ENCODE measurements at places on chromosomes 2 and 18.

- DNase-seq, result no peak
Observed at GRCh38 chr2:114684403-114684802, 242.0 kb downstream of the DPP10 start.

GRCh38 chr2:101596333-101596732, 101.2 kb upstream of the MAP4K4 start:
- no peak for DNase-seq

GRCh38 chr2:127439343-127439742, 21.1 kb downstream of the PROC start:
- DNase-seq, result no peak

- DNase-seq, result no peak
Observed at GRCh38 chr2:239594019-239594771, 193.4 kb upstream of the HDAC4 start.

DNA sequence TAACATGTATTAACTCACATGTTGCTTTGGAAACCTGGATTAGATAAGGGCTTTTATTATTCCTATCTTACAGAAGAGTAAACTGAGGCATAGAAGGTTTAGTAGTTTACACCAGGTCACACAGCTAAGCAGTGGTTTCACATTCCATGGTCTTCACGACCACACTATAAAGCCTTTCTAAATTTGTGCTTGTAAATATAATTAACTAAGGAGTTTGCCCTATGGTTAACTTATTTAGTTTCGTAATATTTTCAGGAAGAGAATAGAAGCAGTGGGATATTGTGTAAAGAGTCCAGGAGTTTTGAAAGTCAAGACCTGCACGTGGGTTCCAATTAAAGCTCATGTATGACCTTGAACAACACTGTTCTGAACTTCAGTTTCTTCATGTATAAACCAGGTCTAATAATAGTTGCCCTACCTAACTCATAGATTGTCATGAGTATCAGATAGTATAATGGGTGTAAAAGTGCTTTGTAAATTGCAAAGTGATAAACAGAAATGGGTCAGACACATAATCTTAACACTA, 19.5 kb upstream of the SOS1 start:
- DNase-seq, result no peak

DNA sequence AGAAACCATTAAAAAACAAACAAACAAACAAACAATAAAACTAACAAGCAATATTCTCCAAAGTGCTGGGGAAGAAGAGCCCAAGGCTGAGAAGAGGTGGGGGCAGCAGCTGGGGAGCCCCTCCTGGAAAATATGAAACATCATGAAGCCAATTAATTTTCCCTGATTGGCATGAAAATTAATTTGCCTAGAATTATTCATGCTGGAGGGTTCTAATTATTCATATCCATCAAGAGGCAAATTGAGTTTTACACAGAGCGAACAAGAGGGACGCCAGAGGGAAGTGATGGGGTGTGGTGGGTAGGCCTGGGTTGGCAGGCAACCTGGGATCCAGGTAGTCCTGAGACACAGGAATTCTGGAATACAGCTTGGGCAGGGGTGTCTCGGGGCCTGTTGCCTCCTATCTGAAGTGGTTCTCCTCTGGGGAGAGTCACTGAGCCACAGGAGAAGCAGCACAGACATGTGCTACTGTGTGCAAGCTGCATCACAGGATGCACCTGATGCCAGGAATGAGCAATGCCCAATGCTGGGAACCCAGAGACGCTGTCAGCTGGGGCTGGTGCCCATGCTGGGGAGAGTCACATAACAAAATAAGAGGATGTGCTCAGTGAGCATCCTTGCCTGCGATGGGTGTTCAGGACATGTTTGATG, 100.5 kb downstream of the TEX51 start:
- no peak for DNase-seq

DNA sequence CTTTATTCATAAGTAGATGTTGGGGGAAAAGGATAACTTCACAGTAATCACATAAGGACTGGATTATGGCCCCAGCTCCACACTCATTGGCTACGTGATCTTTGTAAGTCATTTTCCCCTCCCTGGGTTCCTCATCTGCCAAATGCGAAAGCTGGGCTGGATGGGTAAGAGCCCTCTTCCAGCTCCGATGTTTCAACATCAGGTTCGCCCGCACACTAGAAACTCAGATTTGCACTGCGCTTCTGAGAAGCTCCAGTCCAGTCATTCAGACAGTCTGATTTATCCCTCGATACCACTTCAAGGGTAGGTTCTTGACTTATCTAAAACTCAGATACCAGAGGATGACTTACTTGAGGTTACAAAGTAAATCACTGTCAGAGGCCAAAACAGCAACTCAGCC, 31.0 kb upstream of the RMDN2 start:
- no peak for DNase-seq

DNA sequence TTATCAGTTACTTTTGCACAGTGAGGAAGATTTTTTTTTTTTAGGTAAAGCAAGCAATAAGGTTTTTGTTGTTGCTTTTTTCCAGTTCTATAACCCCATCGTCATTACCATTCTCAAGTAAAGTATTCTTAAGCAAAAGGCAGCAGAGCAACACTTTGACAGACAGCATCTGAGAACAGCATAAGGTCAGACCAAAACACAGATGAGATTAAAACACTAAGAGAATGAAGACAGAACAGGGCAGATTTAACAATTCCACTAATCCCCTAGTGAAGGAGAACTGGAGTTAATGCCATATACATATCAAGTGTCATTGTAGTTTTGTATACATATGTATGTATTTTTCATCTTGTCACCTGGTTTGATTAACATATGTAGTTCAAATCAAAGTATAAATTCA, 290.2 kb downstream of the METTL4 start:
- DNase-seq, result no peak

DNA sequence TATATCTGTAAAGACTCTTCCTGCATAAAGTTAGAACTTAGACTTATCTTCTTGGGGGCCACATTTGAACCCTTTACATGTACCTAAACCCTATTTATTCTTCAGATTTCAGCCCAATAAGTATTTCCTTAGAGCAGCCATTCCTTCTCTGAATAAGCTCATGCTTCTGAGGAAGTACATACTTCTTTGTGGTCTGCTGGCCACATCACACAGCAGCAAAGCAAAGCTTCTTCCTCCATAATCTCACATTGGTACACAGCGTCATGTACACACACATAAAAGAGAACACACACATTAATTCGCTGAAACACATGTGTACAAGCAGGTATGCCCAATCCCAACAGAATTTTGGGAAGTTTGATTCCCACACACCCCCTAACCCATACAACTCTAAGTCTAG, 331.0 kb downstream of the CDH2 start:
- DNase-seq, result no peak

DNA sequence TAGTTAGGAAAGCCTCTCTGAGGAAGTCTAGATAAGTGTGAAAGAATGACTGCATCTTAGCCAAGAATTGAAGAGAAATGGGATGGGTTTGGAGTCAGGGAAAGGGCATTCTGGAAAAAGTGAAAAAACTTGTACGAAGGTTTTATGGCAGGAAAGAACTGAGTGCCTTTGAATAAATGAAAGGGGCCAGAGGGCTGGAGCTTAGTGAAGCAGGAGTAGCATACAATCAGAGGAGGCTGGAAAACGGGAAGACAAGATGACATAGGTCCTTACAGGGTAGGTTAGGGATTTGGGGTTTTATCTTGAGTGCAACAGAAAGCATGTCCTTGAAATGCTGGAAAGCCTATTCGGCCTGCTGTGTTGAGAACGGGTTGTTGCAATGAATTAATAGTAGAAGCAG, 152.6 kb upstream of the RND3 start:
- no peak for DNase-seq

DNA sequence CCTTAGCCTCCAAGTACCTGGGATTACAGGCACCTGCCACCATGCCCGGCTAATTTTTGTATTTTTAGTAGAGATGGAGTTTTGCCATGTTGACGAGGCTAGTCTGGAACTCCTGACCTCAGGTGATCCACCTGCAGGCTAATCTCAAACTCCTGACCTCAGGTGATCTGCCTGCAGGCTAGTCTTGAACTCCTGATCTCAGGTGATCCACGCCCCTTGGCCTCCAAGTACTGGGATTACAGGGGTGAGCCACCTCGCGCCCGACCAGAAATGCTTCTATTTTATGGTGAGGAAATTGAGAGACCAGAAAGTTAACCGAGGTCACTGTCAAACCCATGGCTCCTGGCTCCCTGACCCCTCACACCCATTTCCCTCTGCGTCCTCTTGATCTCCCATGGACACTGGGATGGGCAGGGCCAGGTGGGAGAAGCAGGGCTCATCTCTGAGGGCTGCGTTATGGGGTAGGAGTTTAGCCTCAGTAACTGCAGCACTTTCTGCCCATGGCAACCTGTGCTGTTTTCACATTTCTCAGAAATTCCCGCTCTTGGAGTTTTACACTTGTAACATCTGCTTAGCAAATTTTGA, 210.0 kb downstream of the AGAP1 start:
- DNase-seq, result no peak

DNA sequence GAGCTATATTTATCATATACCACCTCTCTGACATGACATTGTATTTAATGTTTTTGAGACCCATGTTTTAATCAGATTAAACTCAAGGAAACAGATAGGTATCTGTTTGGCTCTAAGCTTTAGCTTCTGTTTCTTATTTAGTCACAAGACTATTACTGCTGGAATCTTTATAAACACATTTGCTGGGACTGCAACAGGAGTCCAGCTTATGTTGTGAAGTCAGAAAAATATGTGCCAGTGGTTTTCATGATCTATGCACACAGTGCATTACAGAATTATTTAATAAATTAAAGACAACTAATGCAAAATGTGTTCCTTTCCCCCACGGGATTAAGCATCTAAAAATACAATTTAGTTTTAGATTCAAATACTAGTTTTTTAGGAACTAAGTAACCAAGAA, 338.9 kb downstream of the ZEB2 start:
- DNase-seq, result no peak

- DNase-seq, result no peak
Observed at GRCh38 chr2:180872255-180872654, 108.2 kb upstream of the UBE2E3 start.

GRCh38 chr18:468955-469790, 31.3 kb downstream of the COLEC12 start:
- no peak for DNase-seq

- no peak for DNase-seq
Observed at GRCh38 chr2:165057308-165057707, 102.0 kb upstream of the SLC38A11 start.

DNA sequence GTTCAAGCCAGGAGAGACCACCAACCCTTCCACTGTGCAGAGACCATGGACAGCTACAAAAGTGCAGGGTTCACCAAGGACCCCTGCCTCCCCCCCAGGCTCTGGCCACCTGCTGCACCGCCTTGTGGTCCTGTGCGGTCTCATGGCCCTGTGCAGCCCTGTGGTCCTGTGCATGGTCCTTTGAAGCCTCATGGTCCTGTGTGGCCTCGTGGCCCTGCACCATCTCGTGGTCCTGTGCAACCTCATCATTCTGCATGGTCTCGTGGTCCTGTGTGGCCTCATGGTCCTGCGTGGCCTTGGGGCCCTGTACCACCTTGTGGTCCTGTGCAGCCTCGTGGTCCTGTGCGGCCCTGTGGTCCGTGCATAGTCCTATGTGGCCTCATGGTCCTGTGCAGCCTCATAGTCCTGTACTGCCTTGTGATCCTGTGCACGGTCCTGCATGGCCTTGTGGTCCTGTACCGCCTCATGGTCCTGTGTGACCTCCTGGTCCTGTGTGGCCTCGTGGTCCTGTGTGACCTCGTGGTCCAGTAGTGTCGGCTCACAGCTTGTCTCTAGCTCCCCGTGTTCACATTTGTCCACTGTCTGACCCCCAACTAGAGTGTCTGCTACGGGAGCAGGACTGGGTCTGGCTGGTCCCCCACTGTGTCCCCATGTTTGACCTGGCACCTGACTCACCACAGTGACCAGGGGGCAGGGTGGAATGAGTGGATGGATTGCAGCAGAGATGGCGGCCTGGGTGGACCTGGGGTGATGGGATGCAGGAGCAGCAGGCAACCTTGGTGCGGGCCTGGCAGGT, 20.0 kb upstream of the OTOS start:
- no peak for DNase-seq

Data from CD4-positive, alpha-beta T cell treated with Interleukin-12 subunit alpha and Interleukin-12 subunit beta, for 1 hour (primary cell).